ENCODE measurements at places on chromosomes 1 and 21.

DNA sequence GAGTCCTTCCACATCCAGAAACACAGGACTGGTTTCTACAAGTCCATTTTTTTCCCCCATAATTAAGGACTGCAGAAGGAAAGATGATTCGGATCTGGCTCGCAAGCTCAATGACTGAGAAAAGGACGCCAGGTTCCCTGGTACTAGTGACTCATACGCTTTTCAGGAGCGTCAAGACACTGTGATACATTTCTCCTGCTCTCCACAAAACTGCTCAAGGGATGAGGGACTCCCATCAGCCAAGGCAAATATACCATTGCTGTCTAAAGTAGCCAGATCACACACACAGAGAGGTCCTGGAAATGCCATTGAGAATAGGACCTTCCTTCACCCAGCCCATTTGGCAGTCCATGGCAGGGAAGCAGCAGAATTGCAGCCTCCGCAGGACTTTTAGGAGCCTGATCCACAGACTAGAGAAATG lies 253.6 kb upstream of the IRF2BP2 start:
- DNase-seq = no peak

DNA sequence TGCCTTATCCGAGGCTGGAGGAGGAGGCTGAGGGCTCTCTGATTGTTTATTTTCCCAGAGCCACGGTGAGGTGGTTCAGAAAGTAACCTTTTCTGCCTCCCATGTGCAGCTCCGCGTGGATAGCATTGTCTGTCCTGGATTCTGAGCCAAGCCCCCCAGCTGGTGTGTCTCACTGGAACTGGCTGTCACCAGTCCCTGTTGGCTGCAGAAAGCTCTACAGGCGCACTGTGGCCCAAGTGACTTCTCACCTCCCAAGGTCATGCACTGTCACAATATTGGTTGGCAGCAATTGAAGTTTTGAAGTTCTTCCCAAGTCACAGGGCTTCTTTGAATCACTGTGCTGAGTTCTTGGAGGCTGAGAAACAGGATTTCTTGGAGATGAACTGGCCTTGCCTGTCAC lies 8.2 kb downstream of the BMP8A start:
- DNase-seq = no peak

DNA sequence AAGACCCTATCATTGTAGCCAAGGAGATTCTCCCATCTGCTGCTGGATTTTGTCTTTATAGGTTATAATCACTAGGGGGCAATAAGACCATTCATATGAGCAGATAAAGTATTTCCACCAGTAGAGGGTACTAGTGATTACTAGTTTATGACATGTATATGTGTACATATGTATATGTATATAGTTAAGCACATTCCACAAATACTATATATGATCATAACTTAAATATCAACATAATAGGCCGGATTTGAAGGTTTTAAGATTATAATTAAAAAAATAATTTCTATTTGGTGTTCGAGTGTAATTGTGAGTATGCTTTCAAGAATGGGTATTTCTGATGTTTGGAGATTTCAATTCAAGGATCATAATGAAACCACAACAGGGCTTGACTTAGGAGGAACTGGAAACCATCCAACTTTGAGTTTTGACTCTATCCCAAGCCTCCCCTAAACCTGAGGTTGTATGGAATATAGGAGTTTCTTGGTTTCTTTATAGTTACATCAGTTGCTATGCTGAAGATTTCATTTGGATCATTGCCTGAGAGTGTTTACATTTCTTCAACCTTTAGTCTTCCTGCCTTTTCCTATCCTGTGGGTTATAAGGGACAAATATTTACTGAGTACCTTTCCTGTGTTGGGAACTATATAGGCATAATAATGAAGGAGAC lies 16.9 kb downstream of the TCEANC2 start:
- no peak for DNase-seq

- DNase-seq = no peak
Observed at GRCh38 chr1:59522925-59523505, 226.1 kb downstream of the FGGY start.

DNA sequence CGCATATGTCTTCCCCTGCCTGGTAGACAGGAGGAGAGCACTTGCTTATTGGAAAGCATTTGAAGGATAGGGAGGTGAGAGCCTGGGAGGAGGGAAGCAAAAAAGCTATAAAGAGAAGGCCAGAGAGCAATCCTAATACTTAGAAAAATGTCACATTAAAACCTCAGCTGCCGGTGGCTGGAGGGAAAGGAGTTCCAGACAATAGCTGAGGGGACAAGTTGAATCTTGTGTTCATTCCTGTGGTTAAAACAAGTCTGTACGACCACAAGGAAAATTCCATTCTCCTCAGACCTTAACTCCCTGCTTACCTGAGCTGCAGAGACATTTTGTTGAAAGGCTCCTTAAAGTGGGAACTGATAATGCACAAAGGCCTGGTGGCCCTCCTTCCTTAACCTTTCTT lies 218.8 kb upstream of the CAMK1G start:
- no peak for DNase-seq

- no peak for DNase-seq
Observed at GRCh38 chr1:115706587-115707425, 61.7 kb downstream of the CASQ2 start.

DNA sequence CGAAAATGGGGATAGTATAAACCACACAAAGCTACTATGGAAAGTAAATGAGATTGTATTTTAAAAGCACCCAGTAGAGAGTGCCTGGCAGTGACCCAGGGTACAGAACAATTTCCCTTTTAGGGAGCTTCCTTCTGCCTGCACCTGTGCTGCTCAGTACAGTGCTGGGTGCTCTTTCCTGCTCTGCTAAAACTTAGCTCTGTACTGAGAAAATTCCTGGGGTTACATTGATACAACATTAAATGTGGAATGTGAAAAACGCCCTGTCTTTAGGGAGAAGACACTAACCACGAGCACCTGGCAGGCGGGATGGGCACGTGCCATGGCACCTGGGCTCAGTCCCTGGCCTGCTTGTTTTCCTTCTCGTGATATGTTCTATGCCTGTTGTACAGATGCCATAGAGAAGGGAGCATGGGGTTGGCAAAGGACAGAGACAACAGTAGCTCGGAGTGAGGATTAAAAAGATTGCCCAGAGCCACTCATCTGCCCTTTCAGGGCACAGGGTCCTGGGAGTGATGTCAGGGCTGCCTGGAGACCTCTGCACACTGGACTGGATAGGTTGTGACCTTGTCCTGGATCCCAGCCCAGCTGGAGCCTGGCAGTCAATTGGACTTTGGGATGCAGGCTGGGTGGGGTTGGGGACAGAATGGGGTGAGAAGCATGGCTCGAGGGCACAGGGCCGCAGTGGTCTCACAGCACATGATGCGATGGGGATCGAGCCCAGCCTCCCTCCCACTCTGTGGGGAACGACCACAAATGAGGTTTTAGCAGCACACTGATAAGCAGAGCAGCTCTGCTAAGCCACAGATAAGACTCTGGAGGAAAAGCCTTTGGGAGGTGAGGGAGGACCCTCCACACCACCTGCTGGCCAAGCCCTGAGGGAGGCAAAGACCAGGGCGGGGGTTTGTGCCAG lies 4.2 kb downstream of the SPATA46 start:
- DNase-seq = no peak

DNA sequence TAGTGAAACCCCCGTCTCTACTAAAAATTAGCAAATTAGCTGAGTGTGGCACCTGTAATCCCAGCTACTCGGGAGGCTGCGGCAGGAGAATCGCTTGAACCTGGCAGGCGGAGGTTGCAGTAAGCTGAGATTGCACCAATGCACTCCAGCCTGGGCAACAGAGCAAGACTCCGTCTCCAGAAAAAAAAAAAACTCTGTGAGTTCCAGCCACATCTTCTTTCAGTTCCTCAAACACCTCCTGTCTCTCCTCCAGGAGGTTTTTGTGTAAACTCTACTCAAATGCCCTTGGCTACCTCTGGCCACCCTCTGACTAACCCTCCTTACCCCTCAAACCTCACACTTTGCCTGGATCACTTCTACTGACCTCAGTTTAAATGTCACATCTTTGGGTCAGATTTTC lies 38.1 kb downstream of the RCSD1 start:
- no peak for DNase-seq

- DNase-seq = peak; percentile 49
Observed at GRCh38 chr1:228647523-228648444, 87.5 kb upstream of the RHOU start.
